ENCODE measurements at places on chromosomes 3 and 15. TPM values are rescaled to one million over a fixed set of nuclear protein-coding genes. Genes with fewer than 3 reads are reported as not detected.

Gene PRR20G
- total RNA-seq, result not detected

Gene THPO
- total RNA-seq, result not detected

Gene CPNE9
- total RNA-seq, result 0.08 TPM

Gene SEMA3F
- 8.2 TPM for total RNA-seq

Gene GOLGA8G
- not detected for total RNA-seq

Gene CFAP100
- total RNA-seq, result not detected

Gene BUB1B
- 33.0 TPM for total RNA-seq

Gene CHRNA3
- 0.29 TPM for total RNA-seq

Gene PPP1R14D
- 0.28 TPM for total RNA-seq

Gene LINGO1
- total RNA-seq, result 8.4 TPM

Gene CCNDBP1
- total RNA-seq, result 25.5 TPM

Gene SUMF1
- 21.2 TPM for total RNA-seq

Gene CAPN3
- total RNA-seq, result 0.21 TPM

Gene ITPKA
- total RNA-seq, result 1.4 TPM

Gene TM4SF4
- 36.5 TPM for total RNA-seq

Gene SAXO2
- total RNA-seq, result 2.4 TPM

Gene PRTG
- total RNA-seq, result 12.5 TPM

Gene CFAP91
- 0.27 TPM for total RNA-seq

Gene CSPG5
- 1.3 TPM for total RNA-seq

Gene AQP9
- total RNA-seq, result not detected

Gene NBEAL2
- total RNA-seq, result 46.9 TPM

Gene TFRC
- 101 TPM for total RNA-seq

Gene LYSMD4
- 4.3 TPM for total RNA-seq

Gene TNFAIP8L3
- total RNA-seq, result 4.4 TPM

Gene SAMD7
- not detected for total RNA-seq

Gene DNAJA4
- total RNA-seq, result not detected

Gene NR2C2
- 19.4 TPM for total RNA-seq

Gene CHRNA7
- total RNA-seq, result 4.7 TPM

Gene SAMMSON
- not detected for total RNA-seq

Gene LHFPL4
- 0.06 TPM for total RNA-seq

Gene FBLN2
- 1.5 TPM for total RNA-seq

Gene TRPM1
- total RNA-seq, result not detected

Gene CYB561D2
- 23.0 TPM for total RNA-seq

Gene PLA2G4F
- total RNA-seq, result not detected

Gene C3orf22
- total RNA-seq, result not detected

Gene KNG1
- total RNA-seq, result not detected

Gene THBS1
- 29.3 TPM for total RNA-seq

Gene AHSG
- total RNA-seq, result not detected

Gene CFAP20DC
- 1.7 TPM for total RNA-seq

Gene CD86
- total RNA-seq, result not detected

Gene LMOD3
- total RNA-seq, result not detected

Gene PIERCE2
- total RNA-seq, result 4.1 TPM

Gene ZNF197
- 1.5 TPM for total RNA-seq

Gene ROPN1
- not detected for total RNA-seq

Gene GALNT15
- total RNA-seq, result not detected

Gene GABRG3
- 0.32 TPM for total RNA-seq

Gene KIF15
- 8.6 TPM for total RNA-seq

Gene TP63
- total RNA-seq, result 0.42 TPM

Gene ZKSCAN7
- total RNA-seq, result not detected

Gene CPN2
- not detected for total RNA-seq

Gene ACOX2
- 10.8 TPM for total RNA-seq

Gene PLA2G4B
- total RNA-seq, result 1.1 TPM

Gene MASP1
- total RNA-seq, result 0.06 TPM

Measured in A549 treated with DMSO at 1 μM for 4 hours (cell line).